Endothelial cell of umbilical vein (primary cell): ENCODE measurements at places on chromosomes 6 and 20. TPM values are rescaled to one million over a fixed set of nuclear protein-coding genes. Genes with fewer than 3 reads are reported as not detected.

DNA sequence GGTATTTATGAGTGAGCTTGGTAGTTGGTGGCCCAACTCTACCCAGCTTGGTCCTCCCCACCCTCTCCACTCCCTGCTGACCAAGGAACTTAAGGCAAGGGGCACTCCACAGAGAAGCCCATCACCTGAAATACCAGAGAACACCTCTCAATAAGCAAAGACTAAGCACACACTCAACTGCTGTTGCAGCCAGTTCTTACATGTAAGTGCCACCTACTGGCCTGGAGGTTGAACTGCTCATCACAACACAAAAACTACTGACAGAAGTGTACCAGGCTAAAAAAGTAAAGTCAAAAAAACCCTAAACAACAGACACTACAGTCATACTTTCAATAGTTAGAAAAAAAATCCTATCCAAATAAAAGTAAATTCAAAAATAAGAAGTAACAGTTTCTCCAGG lies 146.2 kb downstream of the FAM83B start:
- no peak overlapping the region for H3K4me3 ChIP-seq
- no peaks in the 10 kb centered on the region for H3K36me3 ChIP-seq
- H3K27ac ChIP-seq: no peak overlapping the region
- H3K4me1 ChIP-seq: no peaks in the 10 kb centered on the region
- no peaks in the 10 kb centered on the region for H3K27me3 ChIP-seq

DNA sequence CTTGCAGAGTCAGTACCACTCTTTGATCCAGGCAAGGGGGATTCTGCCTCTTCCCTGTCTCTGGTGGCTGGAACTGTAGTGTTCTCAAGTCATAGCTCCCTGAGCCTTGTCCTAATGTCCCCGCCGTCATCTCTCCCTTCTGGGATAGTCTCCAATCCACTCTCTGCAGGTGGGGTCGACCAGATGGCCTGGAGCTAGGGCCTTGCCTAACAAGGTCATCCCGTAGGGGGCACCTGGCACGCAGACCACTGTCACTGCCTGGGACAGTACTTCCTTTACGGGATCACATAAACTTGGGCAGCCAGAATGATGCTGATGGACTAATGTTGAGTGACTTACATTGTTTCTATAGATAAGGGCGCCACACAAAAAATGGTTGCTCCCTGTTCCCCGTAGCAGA lies 118.9 kb upstream of the SLC22A23 start:
- H3K27me3 ChIP-seq: no peaks in the 10 kb centered on the region
- no peaks in the 10 kb centered on the region for H3K36me3 ChIP-seq
- no peak overlapping the region for H3K4me3 ChIP-seq

DNA sequence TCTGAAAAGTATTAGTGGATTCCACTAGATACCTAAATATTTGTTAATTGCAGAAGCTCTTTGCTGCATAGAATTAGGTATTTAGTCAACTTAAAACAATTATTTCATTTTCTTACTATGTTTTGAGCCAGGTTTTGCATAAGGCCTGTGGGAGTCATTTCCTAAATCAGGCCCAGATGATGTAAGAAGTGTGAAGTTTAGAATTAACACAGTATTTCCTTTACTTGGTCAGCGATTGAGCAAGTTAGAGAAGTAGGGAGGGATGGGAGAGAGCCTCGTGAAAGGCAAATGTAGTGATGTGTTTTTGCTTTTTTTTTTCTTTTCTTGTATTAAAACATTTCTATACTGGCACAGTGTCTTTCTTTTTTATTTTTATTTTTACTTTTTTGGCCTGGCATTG lies 711.1 kb downstream of the HDGFL1 start:
- H3K4me3 ChIP-seq: no peak overlapping the region
- no peak for DNase-seq
- H3K27ac ChIP-seq: no peak overlapping the region
- H3K27me3 ChIP-seq: no peaks in the 10 kb centered on the region
- H3K4me1 ChIP-seq: no peaks in the 10 kb centered on the region
- H3K36me3 ChIP-seq: no peaks in the 10 kb centered on the region

DNA sequence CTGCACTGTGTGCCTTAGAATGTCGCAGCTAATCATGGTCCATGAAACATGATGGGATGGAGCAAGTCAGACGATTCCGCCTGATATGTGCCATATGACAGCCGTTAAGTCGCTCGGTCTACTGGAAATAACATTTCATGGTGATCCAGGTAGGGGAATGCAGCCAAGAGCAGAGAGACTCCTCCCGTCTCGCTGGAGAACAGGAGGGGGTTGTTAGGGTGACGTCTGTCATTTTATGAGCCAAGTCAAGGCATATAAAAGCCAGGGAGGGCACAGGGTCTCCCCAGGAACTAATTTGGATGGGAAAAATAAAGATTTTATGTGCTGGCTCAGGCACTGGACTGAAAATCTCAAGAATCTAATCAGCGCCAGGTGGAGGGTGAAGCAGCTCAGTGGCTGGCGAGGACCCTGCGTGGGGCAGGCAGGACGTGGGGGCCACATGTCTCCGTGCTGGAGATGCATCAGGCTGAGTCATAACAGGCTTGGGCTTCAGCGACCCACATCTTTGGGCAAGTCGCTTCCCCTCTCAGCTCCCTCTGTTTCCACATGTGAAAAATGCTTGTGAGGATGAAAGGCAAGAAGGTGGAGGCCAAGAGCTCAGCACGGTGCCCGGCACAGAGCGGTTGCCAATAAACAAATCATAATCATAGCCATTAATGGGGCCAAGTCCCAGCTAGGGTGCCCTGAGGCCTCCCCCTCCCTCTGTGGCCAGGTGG lies 234.6 kb downstream of the ANKRD60 start:
- no peaks in the 10 kb centered on the region for H3K36me3 ChIP-seq
- no peak for DNase-seq
- H3K4me1 ChIP-seq: no peaks in the 10 kb centered on the region
- no peak overlapping the region for H3K27ac ChIP-seq
- peaks cover 7% of the 10 kb centered on the region for H3K27me3 ChIP-seq
- H3K4me3 ChIP-seq: no peak overlapping the region

DNA sequence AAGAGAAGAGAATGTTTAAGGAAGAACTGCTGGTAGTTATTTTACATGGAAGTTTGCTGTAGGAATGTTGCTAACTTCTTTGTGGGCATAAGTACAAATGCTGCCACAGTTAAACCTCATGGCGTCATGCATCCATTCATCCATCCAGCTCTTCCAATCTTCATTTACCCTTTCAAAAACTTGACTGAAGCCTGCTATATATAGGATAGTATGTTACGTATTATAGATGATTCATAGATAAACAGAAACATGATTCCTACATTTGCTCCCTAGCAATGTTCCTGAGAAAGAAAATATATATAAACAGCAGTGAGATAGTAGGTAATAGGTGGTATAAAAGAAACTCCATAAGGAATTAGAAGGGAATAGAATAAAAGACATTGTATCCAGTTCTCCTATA lies 93.7 kb downstream of the NDUFAF5 start:
- no peaks in the 10 kb centered on the region for H3K4me1 ChIP-seq
- H3K4me3 ChIP-seq: no peak overlapping the region
- no peaks in the 10 kb centered on the region for H3K36me3 ChIP-seq
- H3K27me3 ChIP-seq: no peaks in the 10 kb centered on the region
- DNase-seq: no peak

DNA sequence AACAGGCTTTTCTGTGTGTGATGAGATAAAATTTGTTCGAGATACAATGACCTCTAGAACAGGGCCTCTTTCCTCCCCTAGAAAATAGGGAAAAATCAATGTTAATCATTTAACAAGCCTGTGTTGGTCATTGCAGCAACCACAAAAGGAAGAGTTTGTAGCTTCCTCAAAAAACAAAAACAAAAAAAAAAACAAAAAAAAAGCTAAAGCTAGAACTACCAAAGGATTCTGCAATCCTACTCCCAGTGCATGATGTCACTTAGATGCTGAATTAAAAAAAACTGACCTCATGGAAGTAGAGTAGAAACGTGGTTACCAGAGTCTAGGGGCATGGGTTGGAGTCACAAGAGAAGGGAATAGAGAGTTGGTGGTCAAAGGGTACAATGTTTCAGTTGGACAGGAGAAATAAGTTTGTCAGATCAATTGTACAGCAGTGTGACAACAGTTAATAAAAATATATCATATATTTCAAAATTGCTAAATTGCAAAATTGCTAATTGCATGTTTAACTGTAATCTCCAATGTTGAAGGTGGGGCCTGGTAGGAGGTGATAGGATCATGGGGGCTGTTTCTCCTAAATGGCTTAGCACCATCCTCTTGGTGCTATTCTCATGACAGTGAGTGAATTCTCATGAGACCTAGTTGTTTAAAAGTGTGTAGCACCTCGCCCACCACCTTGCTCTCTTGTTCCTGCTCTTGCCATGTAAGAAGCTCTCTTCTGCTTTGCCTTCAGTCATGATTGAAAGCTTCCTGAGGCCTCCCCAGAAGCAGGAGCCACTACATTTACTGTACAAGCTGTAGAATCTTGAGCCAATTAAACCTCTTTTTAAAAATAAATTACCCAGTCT lies 163.4 kb upstream of the SIM1 start:
- H3K4me1 ChIP-seq: no peaks in the 10 kb centered on the region
- H3K4me3 ChIP-seq: no peak overlapping the region
- no peaks in the 10 kb centered on the region for H3K27me3 ChIP-seq
- DNase-seq: no peak

DNA sequence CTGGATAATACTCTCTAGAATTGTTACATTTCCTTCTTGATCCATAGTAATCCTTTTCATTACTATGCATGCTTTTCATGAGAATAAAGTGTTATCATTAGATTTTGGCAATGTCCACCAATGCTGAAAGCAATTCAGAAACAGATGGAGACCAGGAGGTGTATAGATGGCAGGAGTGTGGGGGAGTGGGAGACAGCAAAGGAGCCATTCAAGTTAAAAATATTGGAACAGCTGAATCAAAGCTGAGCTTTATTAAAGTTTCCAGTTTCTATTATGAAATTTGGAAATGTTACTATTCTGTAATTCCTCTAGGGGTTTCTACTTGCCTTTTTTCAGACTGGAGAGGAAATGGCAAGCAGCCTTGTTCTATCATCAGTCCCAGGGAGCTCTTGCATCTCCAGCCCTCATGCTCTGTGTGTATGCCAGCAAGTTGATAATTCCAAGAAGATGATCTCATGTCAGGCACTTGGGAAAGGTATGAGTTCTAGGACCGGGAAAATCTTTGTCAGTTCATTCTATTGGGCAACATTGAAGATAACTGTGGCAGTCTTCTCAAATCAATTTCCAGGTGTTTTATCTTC lies 228.0 kb downstream of the CD109 start:
- H3K4me3 ChIP-seq: no peak overlapping the region
- DNase-seq: no peak
- no peaks in the 10 kb centered on the region for H3K4me1 ChIP-seq
- H3K27ac ChIP-seq: no peak overlapping the region

GRCh38 chr6:96792561-96793190 lies 44.6 kb downstream of the GPR63 start:
- H3K36me3 ChIP-seq: no peaks in the 10 kb centered on the region
- DNase-seq: no peak
- no peak overlapping the region for H3K4me3 ChIP-seq
- H3K4me1 ChIP-seq: no peaks in the 10 kb centered on the region

GRCh38 chr20:37305079-37305478 lies 15.6 kb downstream of the MANBAL start:
- H3K36me3 ChIP-seq: peaks cover 19% of the 10 kb centered on the region
- H3K27me3 ChIP-seq: no peaks in the 10 kb centered on the region
- no peaks in the 10 kb centered on the region for H3K4me1 ChIP-seq
- no peak for DNase-seq
- no peak overlapping the region for H3K4me3 ChIP-seq

DNA sequence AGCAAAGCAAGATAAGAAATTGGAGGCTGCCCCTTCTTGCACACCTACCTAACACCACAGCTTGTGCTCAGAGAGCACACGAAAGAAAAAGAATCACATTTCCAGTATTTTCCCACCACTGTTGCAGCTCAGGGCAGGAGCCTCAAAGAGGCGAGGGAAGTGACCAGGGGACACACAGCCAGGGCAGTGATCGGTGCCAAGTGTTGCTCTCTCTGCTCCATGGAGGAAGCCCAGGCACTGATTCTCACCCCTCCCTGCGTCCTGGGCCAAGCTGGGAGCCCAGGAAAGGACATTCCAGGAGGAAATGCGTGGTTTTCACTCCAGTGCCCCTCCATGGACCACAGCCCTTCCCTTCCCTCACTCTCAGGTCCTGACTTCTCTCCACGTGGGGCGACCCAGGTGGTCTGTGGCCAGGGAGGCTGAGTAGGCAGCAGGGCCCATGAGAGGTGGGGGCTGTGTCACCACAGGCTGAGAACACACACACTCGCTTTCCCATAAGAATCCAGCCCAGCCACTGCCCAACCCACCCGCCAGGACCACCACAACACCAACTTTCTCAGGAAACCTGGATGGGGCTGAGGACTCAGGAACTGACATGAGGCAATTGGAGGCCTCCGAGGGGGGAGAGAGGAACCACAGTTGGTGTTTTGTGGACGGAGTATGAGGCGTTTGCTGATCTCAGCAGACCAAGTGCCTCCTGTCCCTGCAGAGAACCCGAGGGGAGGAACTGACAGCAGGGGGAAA lies 81.7 kb upstream of the MAFB start:
- no peak overlapping the region for H3K27ac ChIP-seq
- no peak for DNase-seq
- H3K36me3 ChIP-seq: no peaks in the 10 kb centered on the region
- H3K4me1 ChIP-seq: no peaks in the 10 kb centered on the region

- no peaks in the 10 kb centered on the region for H3K4me1 ChIP-seq
- no peak overlapping the region for H3K4me3 ChIP-seq
- peak; percentile 38 for DNase-seq
- no peaks in the 10 kb centered on the region for H3K36me3 ChIP-seq
- peaks cover 8% of the 10 kb centered on the region for H3K27me3 ChIP-seq
- H3K27ac ChIP-seq: no peak overlapping the region
Measured at GRCh38 chr6:31042806-31043205, 32.5 kb downstream of the MUC22 start.

DNA sequence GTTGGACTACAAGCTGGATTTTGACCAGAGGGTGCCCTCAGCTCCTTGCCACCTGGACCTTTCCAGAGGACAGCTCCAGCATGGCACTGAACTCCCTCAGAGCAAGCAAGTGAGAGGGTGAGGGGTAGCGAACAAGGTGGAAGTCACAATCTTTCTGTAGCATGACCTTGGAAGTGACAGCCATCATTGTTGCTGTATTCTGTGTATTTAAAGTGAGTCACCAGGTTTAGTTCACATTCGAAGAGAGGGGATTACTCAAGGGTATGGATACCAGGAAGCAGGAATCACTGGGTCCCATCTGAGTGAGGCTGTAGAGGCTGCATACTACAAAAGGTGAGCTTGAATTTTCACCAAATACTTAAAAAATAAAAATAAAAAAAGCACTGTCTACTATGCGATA lies 280.0 kb upstream of the SPTLC3 start:
- no peaks in the 10 kb centered on the region for H3K4me1 ChIP-seq
- no peak overlapping the region for H3K4me3 ChIP-seq
- no peaks in the 10 kb centered on the region for H3K27me3 ChIP-seq

Gene ESR1
- not detected in 2 replicates for total RNA-seq

Gene TGM3
- total RNA-seq: not detected in 2 replicates

Gene LPA
- not detected in 2 replicates for total RNA-seq

Gene OSER1
- total RNA-seq: 28.8 and 30.8 TPM in 2 replicates

Gene DZANK1
- 1.8 and 3.0 TPM in 2 replicates for total RNA-seq

Gene FOXQ1
- not detected in 2 replicates for total RNA-seq

Gene CLPSL1
- not detected in 2 replicates for total RNA-seq

Gene PLEKHG1
- total RNA-seq: 49.7 and 62.5 TPM in 2 replicates

Gene BPIFB4
- not detected in 2 replicates for total RNA-seq

Gene SCRT2
- total RNA-seq: not detected in 2 replicates
